Foreskin keratinocyte (primary cell): ENCODE measurements at places on chromosomes 6 and 20. TPM values are rescaled to one million over a fixed set of nuclear protein-coding genes. Genes with fewer than 3 reads are reported as not detected.

DNA sequence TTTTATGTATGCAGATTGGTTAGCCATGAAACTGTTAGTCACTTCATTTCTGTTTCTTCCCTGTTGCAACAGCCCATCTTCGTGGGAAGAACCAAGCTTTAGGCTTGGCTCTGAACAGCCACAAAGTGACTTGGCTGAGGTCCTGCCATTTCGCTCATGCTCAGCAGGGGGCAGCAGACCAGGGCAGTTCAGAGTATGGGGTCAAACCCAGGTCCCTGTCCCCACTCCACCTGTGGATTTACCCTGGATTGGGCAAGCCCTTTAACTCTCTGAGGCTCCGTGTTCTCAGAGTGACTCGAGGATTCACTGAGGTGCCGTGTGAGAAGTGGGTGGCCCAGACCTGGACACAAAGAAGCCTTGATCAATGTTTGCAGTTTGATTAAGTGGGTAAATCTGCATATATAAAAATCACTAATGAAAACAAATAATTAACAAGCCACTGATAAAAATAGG, 19.8 kb upstream of the MAP1LC3A start:
- peak; percentile 17 for DNase-seq

GRCh38 chr6:151073701-151074100, 166.1 kb upstream of the AKAP12 start:
- no peak for DNase-seq

GRCh38 chr6:38483526-38483925, 156.2 kb downstream of the BTBD9 start:
- no peak for DNase-seq

Gene TP53TG5
- not detected in 2 replicates for polyA plus RNA-seq

- no peak for DNase-seq
These were observed 55.1 kb downstream of the JAG1 start for GRCh38 chr20:10618611-10619245.

DNA sequence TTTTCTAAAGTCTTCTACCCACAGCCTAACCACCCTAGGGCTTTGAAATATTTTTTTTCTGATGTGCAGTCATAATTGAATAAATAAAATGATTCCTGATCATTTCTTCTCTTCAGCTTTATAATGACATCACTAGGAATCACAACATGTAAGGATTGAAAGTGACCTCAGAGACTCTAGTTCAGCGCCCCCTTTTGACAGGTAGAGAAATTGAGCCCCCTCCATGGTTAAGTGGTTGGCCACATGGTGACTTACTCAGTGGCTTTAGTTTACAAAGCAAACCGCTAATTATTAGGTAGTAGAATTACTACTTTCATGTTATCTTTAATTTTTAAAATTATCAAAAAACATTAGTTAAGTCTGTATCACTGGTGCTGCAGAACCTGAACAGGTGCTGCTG, 13.3 kb upstream of the SLC2A12 start:
- no peak for DNase-seq

- DNase-seq: no peak
These were observed 24.8 kb upstream of the SLA2 start for GRCh38 chr20:36670665-36671357.

Gene ELOVL4
- 4.7 and 5.2 TPM in 2 replicates for polyA plus RNA-seq

Gene PRL
- not detected in 2 replicates for polyA plus RNA-seq

- no peak for DNase-seq
These were observed 156.2 kb upstream of the CST7 start for GRCh38 chr20:24792641-24793495.

Gene MEI4
- polyA plus RNA-seq: not detected in 2 replicates

DNA sequence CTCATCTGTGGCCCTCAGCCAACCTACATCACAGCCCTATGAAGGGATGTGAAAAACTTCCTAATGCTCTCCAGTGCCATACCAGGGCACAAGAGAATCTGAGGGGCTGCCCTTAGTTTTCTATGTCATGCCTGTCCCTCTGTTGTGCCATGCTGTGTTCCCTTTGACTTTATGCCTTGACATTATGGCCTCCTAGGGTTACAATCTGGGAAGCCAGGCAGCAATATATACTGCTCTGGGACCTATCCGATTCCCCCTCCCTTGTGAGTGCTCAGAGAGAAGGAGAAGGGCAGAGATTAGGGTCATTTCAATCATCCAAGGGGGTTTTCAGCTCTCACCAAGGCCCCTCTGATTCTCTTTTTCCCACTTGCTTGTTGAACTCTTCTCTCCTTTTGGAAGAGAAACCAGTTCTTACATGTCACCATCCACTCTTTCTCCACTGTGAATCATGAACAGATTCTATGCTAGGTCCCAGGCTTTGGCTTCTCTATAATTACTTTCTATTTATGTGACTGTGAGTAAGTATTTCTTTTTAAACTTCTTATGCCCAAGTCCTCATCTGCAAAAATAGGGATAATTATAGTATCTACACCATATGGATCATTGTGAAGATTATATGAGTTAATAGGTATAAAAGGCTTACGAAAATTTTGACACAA, 14.2 kb upstream of the FRK start:
- no peak for DNase-seq

DNA sequence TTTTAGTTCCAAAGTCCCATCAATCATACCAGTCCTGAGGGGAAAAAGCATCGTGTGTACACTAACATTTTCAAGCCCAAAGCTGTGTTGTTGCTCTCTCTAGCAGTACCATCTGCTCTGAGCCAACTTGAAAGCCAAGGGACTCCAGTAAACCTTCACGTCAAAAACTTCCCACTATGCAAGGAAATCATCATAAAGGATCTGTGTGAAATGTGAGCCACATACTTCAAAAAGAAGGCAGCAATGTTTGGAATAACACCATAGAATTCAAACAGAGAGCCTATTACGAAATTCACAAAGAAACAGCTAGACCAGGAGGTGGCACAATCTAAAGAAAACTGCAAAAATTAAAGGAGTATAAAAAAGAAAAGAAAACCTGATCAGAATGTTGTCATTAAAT, 399.8 kb upstream of the EPHA7 start:
- no peak for DNase-seq

Gene DCDC2
- 0.18 and 0.23 TPM in 2 replicates for polyA plus RNA-seq

Gene MYT1
- polyA plus RNA-seq: 0.01 TPM in 1 of 2 replicates, not detected in the other

DNA sequence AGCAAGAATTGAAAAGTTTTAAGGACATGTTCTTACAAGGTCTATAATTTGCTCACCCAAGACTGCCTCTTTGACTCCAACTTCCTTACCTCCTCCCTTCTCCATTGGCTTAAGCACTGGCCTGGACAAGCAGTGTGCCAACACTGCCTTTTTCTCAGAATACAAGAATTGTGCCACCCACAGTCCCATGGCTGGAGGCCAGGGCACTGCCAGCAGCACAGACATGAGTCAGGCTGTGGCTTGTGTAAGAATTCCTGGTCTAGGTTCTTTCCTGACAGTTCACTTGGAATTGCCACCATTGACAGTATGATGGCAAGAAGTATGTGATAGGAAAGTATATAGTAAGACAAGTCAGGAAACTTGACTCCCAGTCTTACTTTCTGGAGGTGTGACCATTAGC, 202.7 kb upstream of the MARCKS start:
- DNase-seq: peak; percentile 96

- no peak for DNase-seq
These were observed 147.4 kb upstream of the MLN start for GRCh38 chr6:33950891-33951889.

DNA sequence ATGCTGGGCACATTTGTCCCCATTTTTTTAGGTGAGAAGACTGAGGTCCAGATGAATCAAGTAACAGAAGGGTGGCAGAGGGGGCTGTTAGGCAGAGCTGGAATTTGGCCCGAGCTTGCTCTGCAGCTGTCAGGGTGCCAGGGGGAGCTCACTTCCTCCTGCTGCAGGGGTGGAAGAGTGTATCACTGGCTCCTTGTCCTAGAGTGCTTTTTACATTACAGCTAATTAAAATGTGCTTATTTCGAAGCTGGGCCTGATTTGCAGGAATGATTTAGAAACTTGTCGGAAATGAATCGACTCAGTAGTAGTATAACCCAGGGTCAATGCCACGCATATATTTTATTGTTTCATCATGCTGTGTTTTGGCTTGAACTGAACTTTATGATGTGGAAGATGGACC, 11.1 kb downstream of the TOX2 start:
- no peak for DNase-seq

Gene C6orf58
- 0.14 and 0.16 TPM in 2 replicates for polyA plus RNA-seq

DNA sequence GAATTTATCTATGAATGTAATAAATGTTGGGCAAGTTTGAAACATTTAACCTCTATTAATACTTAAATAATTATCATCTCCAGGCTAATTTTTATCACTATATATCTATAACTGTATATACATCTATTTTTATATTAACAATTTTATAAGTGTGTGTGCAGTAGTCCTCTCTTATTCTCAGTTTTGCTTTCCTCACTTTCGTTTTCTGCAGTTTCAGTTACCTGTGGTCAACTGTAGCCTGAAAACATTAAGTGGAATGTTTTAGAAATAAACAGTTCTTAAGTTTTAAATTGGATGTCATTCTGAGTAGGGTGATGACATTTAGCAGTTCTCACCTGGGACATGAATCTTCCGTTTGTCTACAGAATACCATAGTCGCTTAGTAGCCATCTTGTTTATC, 379.4 kb upstream of the MAN1A1 start:
- DNase-seq: no peak

Gene PSORS1C2
- polyA plus RNA-seq: not detected in 2 replicates

Gene MATN4
- polyA plus RNA-seq: 0.02 and 0.06 TPM in 2 replicates

GRCh38 chr6:24659561-24659960, 7.1 kb downstream of the TDP2 start:
- DNase-seq: no peak

DNA sequence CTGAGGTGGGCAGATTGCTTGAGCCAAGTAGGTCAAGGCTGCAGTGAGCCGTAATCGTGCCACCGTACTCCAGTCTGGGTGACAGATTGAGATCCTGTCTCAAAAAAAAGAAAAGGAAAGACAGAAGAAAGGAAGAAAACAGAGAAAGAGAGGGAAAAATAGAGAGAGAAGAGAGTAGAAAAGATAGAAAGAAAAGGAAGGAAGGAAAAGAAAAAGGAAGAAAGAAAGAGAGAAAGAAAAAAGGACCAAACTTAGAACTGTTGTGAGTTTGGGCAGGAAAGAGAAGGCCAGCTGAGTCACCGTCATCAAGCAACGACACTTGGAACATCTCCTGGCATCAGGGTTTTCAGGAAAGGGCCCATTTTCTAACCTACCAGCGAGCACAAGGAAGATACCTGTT, 96.0 kb upstream of the AKAP12 start:
- DNase-seq: no peak

DNA sequence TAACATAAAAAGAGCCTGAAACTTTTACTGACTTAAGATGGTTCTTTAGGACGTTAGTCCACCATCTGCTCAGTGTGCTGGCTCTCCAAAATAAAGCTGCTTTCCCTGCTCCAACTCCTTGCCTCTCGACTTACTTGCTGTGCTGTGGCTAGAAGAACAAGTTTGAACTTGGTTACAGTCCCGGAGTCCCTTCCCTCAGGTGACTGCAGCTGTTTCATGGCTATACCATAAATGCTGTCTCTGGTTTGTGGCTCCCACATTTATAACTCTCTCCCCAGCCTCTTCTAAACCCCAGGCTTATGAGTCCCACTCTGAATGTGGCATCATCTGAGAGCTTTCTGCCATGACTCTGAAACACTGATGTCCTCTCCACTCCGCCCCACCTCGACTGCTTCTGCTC, 306.4 kb upstream of the PRND start:
- no peak for DNase-seq

Gene HAO1
- polyA plus RNA-seq: not detected in 2 replicates

Gene TAGAP
- 0.03 and 0.06 TPM in 2 replicates for polyA plus RNA-seq

GRCh38 chr6:49527320-49527719, 23.1 kb upstream of the C6orf141 start:
- no peak for DNase-seq

Gene ARFGEF2
- polyA plus RNA-seq: 2.5 and 3.3 TPM in 2 replicates

DNA sequence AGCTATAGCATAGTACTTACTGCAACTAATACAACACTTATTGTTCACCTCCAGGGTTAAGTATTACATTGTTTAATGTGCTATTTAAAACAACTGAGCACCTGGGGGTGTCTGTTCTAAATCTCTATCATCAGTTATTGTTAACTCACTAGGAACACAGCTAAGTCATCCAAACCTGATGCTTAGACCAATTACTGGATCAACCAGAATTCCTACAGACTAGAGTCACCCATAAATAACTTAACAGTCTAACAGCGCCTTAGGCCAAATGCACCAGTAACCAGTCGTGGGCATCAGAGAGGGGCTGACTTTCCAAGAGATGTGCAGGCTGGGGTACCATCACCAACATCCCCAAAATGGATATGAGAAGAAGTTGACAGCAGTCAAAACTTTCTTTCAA, 110.7 kb downstream of the ADTRP start:
- peak; percentile 50 for DNase-seq

Gene ALDH8A1
- polyA plus RNA-seq: 0.03 TPM in 1 of 2 replicates, not detected in the other

DNA sequence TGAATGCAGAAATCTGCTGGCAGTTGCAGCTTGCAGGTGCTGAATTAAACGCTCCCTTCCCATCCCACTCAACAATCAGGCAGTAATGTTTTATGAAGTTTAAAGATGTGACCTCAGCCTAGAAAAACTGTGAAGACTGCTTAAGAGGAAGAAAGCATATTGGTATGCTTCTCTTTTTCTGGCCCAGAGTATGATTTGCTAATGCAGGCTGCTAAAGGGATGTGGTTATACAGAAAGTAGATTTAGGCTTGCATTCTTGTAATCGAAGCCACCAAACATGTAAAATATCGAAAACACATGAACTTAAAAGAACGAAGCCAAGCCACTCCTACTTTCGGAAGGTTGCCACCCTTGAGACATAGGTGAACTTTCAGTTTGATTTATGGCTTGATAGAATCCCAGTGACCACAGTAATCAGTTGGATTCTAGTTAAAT, 40.7 kb downstream of the MAP3K5 start:
- no peak for DNase-seq

Gene SCRT2
- not detected in 2 replicates for polyA plus RNA-seq

DNA sequence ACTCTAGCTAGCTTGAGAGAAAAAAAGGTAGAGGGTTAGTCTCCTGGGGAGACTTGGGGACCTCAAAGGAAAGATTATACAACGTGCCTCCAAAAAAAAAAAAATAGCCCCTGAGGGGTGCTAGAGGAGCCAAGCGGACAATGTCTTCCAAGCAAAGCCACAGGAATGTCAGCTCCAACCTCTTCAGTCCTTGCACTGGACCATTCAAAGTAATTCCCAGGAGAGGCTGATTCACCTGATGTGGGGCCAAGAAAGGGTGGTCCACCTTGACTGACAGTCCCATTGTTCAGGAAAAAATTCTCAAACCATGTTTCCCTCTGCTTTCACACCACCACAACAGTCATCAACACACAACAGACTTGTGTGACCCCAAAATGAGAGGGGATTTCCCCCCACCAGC, 30.7 kb downstream of the ASIP start:
- no peak for DNase-seq

Gene PTK6
- 15.2 and 22.0 TPM in 2 replicates for polyA plus RNA-seq
